ENCODE measurements at places on chromosomes 4 and X.
A peak's percentile ranks its signal among the peaks of the same experiment; 100 is the strongest.

DNA sequence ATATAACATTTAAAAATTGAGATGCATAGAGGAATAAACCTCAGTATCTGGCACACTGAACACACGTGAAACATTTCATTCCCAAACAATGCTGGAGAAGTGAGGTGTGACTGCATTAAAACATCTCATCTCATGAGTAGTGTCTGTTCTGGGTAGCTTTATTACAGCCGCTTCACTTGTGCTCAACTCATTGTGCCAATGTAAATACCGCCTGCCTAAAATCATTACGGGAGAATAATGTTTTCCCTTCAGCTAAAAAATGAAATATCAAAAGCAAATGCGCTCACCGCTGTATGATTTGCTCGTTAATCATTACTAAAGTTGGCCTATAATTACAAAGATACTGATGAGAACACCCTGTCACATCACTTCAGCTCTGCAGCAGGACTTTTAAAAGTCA, 110.2 kb upstream of the PRPS2 start:
- DNase-seq, result no peak
- no peak overlapping the region for H3K4me3 ChIP-seq
- peaks cover 1% of the 10 kb centered on the region for H3K27me3 ChIP-seq

DNA sequence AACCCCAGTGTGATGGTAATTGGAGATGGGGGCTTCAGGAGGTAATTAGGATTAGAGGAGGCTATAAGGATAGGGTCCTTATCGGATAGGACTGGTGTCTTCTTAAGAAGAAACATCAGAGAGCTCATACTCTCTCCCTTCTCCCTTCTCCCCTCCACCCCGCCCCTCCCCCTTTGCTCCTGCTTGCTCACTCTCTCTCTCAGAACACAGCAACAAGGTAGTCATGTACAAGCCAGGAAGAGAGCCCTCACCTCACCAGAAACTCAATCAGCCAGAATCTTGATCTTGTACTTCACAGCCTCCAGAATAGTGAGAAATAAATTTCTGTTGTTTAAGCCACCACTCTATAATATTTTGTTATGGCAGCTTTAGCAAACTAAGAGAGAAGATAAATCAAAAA, 4.5 kb downstream of the DDX60L start:
- peaks cover 18% of the 10 kb centered on the region for H3K27me3 ChIP-seq
- H3K4me3 ChIP-seq, result no peak overlapping the region
- no peak overlapping the region for H3K27ac ChIP-seq
- peaks cover 30% of the 10 kb centered on the region for H3K36me3 ChIP-seq

DNA sequence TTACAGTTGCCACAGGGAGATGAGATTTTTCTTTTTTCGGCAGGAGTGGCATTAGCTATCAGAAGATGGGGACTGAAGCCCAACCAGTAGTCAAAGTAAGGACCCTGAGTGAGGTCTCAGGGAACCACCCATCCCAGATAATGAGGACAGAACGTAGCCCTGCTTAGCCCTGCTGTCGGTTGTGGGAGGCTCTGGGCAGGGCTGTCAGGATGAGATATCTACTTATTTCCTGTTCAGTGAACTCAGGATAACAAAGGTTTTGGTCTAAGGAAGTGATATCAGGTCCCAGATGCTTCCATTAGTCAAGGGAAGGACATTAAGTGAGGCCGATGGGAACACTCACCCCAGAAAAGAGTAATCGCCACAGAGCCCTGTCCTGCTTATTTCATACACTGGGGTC, 2.3 kb downstream of the MAGEB16 start:
- no peak overlapping the region for H3K4me3 ChIP-seq
- H3K4me1 ChIP-seq, result no peaks in the 10 kb centered on the region
- no peaks in the 10 kb centered on the region for H3K36me3 ChIP-seq
- no peak for DNase-seq
- no peaks in the 10 kb centered on the region for H3K27me3 ChIP-seq

DNA sequence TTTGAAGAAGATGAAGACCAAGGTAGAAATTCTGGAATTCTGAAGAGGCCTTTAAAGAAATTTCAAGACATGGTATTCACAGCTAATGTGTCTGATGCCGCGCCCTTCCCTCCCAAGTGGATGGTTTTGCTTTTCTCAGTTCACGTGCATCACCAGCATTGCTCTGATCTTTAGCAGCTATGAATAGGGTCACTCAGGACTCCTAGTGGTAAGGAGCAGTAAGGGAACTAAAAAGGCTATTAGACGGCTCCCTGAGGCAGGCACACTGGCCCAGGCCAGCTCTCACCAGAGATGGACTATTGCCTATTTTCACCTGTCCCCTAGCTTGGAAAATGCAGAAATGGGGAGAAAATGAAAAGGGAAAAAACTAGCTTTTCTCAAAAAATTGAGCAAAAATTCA, 447.5 kb upstream of the RASGEF1B start:
- no peaks in the 10 kb centered on the region for H3K4me1 ChIP-seq
- DNase-seq, result no peak
- peaks cover 8% of the 10 kb centered on the region for H3K27me3 ChIP-seq
- H3K27ac ChIP-seq, result no peak overlapping the region

- H3K36me3 ChIP-seq, result no peaks in the 10 kb centered on the region
- no peaks in the 10 kb centered on the region for H3K27me3 ChIP-seq
- no peak for DNase-seq
- no peaks in the 10 kb centered on the region for H3K4me1 ChIP-seq
- H3K4me3 ChIP-seq, result no peak overlapping the region
Observed at GRCh38 chr4:11631416-11631815, 202.7 kb upstream of the HS3ST1 start.

DNA sequence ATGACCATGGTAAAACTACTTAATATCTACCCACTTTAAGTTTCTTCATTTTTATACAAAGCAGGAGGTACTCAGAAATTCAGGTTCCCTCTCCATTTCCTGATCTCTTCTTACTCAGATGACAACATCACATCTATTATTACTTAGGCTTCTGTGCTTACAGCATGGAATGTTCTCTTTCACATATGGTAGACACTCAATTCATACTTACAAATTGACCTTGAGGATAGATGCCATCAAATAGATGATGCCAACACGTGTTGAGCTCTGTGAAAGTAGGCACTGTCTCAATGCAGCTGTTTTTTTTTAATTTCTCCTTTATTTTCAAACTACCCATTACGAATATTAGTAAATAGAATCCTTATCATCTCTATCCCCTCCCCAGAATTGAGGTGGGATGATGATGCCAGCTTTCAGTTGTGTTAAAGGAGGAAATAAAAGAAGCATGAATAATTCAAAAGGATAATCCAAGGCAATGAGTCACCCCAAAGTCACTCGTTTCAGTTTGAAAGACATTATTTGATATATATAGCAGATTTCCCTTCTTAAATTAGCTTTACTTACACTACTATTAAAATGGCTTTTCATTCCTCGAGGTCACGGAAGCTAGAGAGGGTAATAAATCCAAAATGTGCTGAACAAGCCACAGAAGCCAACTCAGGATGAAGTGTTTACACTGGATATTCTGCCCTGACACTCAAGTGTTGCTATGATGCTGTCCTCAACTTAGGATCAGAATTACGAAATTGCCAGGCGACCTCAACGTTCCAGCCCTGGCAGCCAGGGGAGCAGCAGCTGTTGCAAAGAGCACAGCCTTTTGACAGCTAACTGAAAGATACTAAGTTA, 124.2 kb upstream of the EOLA2 start:
- peaks cover 2% of the 10 kb centered on the region for H3K4me1 ChIP-seq
- no peak overlapping the region for H3K27ac ChIP-seq
- H3K4me3 ChIP-seq, result no peak overlapping the region
- no peaks in the 10 kb centered on the region for H3K36me3 ChIP-seq

DNA sequence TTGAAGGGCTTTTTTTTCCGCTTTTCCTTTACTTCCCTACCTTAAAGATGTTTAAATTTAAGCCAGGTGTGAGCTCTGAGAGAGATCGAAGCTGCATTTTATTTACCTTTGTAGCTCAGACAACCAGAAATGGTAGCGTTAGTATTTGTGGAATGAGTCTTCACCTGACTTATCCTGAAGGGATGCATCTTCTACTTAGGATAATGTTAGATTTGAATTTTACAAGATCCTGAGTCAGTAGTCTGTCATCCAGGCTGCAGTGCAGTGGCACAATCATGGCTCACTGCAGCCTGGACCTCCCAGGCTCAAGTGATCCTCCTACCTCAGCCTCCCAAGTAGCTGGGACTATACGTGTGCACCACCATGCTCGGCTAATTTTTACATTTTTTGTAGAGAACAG, 26.2 kb downstream of the TMSB4X start:
- no peak for DNase-seq
- peak overlapping the region; percentile 98 for H3K27ac ChIP-seq
- H3K36me3 ChIP-seq, result no peaks in the 10 kb centered on the region
- peaks cover 66% of the 10 kb centered on the region for H3K4me1 ChIP-seq

GRCh38 chr4:162322054-162322453, 158.3 kb upstream of the FSTL5 start:
- H3K4me3 ChIP-seq, result no peak overlapping the region
- no peak for DNase-seq
- H3K27ac ChIP-seq, result no peak overlapping the region
- no peaks in the 10 kb centered on the region for H3K4me1 ChIP-seq
- H3K27me3 ChIP-seq, result no peaks in the 10 kb centered on the region
- H3K36me3 ChIP-seq, result no peaks in the 10 kb centered on the region

DNA sequence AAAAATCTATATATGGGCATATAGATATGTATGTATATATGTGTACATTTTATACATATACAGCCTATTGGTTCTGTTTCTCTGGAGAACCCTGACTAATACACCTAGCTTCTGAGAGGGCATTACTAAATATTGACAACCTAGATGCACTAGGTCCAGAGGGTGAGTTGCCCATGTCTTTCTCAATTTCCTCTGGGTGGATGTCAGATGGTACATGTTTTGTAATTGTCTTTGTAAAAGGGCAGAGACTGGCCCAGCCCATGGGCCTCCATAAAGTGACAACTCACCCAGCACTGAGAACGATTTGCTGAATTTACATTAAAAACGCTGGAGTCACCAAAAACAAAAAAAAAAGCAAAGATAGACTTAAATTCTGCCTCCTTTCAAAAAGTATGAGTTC, 198.5 kb upstream of the FAM241A start:
- no peaks in the 10 kb centered on the region for H3K4me1 ChIP-seq
- H3K36me3 ChIP-seq, result no peaks in the 10 kb centered on the region
- H3K4me3 ChIP-seq, result no peak overlapping the region
- no peak overlapping the region for H3K27ac ChIP-seq
